ENCODE measurements at places on chromosomes 1 and 21. TPM values are rescaled to one million over a fixed set of nuclear protein-coding genes. Genes with fewer than 3 reads are reported as not detected.

RNU1-4 gene
- not detected for polyA plus RNA-seq

PLA2G2C gene
- polyA plus RNA-seq: not detected

HPDL gene
- 4.6 TPM for polyA plus RNA-seq

LCK gene
- 47.8 TPM for polyA plus RNA-seq

GPR3 gene
- polyA plus RNA-seq: 0.15 TPM

LCE1A gene
- not detected for polyA plus RNA-seq

CREB3L4 gene
- polyA plus RNA-seq: 11.7 TPM

Measured in spleen (tissue), 13 donors.